ENCODE measurements at places on chromosomes 2 and 18. TPM values are rescaled to one million over a fixed set of nuclear protein-coding genes. Genes with fewer than 3 reads are reported as not detected.
A peak's percentile ranks its signal among the peaks of the same experiment; 100 is the strongest.

The ATP9B gene
- total RNA-seq: 28.3 TPM

- DNase-seq: no peak
These were observed 32.3 kb downstream of the PTPN2 start for GRCh38 chr18:12851716-12852115.

The UPP2 gene
- total RNA-seq: not detected

The VWC2L gene
- not detected for total RNA-seq

The CHRNG gene
- total RNA-seq: not detected

GRCh38 chr2:233563663-233564430, 2.7 kb downstream of the USP40 start:
- no peak for DNase-seq

The PAX8 gene
- 5.3 TPM for total RNA-seq

DNA sequence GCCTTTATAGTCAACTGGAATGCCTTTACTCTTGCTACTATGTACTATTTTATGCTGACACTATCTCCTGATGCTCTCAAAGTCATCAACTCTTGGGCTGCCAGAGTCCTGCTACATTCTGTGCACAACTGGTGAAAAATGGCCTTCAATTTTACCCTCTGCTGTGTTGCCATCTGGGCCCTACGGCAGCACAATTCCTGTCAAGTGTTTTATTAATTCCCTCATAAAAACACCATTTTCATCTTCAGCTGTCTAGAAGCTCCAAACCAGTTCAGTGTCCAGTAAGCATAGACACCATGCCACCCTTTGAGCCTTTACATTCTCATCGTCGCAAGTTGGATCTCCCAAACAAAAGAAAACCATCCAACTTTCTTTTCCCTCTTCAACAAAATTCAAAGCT, 26.5 kb downstream of the CALCRL start:
- no peak for DNase-seq

The MREG gene
- total RNA-seq: 5.7 TPM

DNA sequence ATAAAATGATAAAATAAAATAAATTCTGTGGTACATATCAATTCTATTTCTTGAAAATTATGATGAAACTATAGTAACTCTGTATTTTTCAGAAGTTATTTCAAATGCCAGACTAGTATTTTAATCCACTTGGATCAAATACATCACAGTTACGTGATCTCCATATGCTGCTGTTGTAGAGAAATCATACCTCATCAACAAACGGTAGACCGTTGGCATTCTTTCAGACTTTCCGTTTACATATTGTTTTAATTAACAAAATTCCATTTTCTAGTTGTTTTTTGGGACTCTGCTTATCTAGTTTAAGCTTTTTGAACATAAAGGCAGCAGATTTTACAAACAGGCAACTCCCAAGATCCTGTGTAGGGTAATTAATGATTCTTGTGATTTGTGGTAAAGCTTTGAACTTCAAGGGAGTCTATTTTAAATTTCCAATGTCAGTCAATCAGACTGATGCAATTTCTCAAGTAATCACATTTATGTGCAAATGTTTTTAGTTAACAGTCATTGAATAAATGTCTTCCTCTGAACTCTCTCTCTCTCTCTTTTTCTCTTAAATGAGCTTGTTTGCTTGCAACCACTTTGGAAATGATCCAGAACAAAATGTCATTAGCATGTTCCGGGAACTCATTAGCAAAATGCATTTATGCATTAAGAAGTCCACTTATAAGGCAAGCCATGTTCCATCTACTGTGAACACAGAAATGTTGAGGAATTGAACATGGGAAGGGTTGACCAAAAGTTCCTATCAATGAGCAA, 31.8 kb downstream of the NYAP2 start:
- no peak for DNase-seq

DNA sequence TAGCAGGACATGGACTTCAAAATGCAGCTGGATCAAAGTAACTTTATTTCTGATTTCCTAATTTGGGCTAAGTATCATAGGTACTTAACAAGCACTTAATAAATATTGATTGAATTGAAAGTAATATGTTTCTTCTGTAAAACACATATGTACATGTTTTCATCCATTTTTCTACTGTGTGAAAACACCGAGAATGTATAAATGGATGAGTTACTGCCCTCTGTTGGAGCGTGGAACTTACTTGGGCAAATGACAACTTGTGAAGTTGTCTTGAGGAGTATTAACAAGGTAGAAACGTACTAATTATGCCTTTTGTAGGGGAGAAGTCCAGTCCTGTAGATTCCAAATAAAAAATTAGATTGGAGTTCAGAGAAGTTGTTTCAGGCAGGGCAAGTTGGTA, 87.2 kb downstream of the PHLPP1 start:
- DNase-seq: no peak

The BMP10 gene
- total RNA-seq: not detected

DNA sequence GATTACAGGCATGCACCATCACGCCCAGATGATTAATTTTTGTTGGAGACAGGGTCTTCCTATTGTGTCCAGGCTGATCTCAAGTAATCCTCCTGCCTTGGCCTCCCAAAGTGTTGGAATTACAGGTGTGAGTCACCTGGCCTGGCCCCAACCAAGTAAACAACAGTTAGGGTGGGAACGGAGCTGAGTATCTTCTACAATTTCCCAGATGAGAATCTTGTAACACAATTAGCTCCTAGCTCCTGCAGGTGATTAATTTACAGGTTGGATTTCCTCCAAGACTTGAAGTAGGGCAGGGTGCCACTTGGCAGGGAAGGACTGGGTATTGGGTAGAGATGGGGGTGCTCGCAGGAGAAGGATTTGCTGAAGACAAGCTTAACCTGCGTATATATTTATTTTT, 17.8 kb downstream of the NLRC4 start:
- no peak for DNase-seq

DNA sequence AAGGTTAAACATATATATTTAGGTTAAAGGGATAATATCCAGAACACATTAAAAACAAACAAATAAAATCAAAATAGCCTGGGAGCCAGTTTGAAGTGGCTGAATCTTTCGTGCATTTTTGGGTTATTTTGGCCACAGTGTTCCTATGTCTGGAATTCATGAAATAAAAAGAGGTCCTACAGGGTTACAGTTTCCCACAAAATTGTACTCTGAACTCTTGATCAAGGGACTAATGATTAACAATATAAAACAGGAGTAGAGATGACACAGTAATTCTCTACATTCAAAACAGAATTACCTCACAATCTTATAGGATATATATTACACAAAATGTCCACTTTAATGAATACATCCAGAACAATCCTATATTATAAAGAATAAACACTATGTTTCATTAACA, 24.9 kb downstream of the VPS4B start:
- no peak for DNase-seq

DNA sequence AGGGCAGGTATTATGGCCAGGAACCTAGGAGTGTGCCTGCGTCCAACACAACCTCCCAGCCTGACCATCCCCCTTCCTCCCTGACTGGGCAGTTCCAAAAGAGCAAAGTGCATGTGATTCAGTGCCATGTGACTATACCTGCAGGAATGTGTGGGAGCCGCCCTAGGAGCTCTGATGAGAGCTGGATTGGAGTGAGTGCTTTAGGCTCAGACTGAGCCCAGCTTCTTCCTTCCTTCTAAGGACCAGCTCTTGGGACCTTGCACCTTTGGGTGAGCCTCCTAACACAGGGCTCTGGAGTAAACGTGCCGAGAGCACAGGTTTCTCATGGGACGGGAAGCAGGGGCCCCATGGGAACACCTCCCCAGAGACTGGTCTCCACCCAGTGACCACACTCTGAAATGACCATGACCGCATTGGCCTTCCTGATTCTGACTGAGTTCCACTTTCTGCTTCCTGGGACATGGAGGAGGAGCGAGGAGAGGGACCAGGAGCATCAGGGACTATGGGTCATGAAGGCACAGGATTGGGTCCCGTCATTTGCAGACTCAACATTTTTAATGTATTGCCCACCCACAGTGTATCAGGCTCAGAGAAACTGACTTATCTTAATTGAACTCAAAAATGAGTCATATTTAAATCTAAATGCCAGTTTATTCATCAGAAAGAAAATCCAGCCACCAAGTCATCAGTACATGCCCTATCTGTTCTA, 87.8 kb upstream of the BCL2L11 start:
- DNase-seq: peak; percentile 53

- no peak for DNase-seq
These were observed 68.3 kb downstream of the PIEZO2 start for GRCh38 chr18:11081009-11081532.

The LOXHD1 gene
- 2.3 TPM for total RNA-seq

DNA sequence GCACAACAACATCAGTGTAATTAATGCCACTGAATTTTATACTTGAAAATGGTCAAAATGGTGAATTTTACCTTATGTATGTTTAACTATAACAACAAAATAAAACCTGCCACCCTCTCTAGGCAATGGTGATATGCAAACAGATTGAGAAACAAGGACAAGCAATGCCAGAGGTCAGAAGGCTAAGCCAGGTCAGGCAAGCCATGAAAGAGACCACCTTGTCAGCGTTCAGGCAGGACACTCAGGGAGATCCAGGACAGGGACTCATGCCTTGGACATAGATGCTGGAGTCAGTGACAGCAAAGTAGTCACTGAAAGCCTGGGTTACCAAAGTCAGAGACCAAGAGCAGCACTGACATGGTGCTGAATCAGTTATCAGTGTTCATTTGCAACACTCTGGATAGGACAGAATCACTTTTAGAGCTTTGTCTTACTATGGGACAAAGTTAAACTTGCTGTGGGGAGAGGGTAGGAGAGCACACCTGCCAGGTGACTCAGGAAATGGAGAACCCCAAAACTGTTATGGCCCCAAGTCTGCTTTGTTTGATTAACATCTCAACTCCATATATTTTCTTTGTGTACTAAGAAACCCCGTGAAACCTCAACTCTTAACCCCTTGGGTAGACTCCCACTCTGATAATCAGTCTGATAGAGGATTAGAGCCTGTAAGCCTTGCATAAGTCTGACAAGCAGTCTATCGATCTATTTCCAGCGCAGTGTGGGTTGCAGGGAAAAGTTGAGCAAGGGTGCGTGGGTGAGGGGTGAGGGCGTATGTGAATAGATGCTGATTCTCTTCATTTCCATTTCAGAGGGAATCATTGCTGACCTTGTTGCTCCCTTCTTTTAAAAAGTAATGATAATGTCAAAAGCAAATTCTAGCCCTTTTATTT, 48.7 kb upstream of the ZNF385B start:
- no peak for DNase-seq

DNA sequence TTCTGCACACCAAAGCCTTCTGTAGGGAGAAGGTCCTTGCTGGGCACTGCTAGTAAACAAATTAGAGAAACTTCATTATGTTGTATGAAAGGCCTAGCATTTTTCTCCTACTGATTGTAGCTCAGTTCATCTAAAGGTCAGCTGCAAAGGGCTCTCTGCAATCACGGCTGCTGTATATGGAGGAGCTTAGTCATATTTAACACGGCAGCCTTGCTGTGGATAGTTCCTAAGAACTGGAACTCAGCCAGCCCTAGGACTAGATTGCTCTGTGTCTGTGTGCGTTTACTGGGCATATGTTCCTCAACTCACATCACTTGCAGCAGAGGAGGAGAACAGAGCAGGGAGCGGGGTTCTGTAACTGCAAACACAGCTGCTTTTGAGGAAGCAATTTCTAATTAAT, 1103.9 kb upstream of the KLHL29 start:
- no peak for DNase-seq

The HS1BP3 gene
- total RNA-seq: 28.8 TPM

- DNase-seq: peak; percentile 83
These were observed 194.8 kb downstream of the NDUFA10 start for GRCh38 chr2:239830121-239831000.

The GCKR gene
- 4.2 TPM for total RNA-seq

The HTR2B gene
- total RNA-seq: 2.2 TPM

- no peak for DNase-seq
These were observed 10.5 kb upstream of the CDK15 start for GRCh38 chr2:201795607-201796477.

GRCh38 chr2:100202567-100202966, 60.2 kb upstream of the AFF3 start:
- no peak for DNase-seq

DNA sequence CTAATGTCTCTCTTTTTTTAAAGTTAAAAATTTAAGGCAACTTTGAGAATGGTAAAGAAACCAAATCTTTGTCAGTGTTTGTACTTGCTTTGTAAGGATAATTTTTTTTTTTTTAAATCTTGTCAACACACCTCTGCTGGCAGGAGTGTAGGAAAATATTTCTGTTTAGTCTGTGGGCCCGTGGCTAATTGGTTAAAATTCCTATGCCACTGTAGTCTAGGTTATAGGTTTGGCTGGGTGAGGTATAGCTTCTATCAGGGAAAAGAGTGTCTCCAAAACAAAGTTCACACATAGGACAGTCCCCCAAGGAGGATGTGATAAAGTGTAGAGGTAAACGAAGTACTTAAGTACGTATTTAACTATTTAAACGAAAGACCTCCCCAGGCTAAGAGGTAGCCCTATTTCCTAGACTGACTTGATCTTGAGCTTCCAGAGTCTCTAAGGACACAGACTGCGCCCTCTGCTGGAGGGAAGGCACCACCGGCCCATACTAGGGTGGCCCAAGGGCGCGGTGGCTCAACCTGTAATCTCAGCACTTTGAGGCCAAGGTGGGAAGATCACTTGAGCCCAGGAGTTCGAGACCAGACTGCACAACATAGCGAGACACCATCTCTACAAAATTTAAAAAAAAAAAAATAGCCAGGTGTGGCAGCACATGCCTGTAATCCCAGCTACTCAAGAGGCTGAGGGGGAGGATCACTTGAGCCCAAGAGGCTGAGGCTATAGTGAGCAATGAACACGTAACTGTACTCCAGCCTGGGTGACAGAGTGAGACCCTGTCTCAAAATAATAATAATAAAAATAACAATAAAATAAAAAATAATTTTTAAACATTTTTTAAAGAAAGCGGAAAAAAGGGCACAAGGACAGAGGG, 8.9 kb downstream of the TEX44 start:
- DNase-seq: no peak

GRCh38 chr2:231228223-231228622, 29.8 kb downstream of the ARMC9 start:
- DNase-seq: no peak

GRCh38 chr18:79748321-79749180, 49.2 kb upstream of the KCNG2 start:
- peak; percentile 81 for DNase-seq

Measured in mesenteric fat pad (tissue), 1 donor.